ENCODE measurements at places on chromosomes 12 and 14.

GRCh38 chr14:35669782-35670181, 135.8 kb downstream of the INSM2 start:
- DNase-seq = no peak

DNA sequence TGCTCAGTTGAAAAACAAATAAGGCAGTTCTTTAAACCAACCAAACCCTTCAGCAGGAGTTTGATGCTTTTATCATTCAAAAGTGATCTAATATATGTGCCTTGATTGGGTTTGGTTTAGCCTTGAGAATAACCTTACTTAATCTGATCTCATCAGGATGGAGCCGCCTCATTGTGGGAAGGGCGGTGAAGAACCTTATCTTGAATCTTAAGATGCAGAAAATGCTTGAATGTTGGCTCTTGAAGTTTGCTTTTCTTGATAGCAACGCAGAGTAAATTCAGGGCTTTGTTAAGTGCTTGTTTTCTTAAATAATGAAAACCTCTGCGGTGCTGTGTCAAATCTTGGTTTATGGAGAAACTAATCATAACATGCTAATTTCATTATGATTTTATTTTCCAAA, 138.2 kb downstream of the MON2 start:
- no peak for DNase-seq

- no peak for DNase-seq
Observed at GRCh38 chr12:15757553-15758255, 31.5 kb downstream of the EPS8 start.

GRCh38 chr14:75295061-75295461, 16.4 kb downstream of the FOS start:
- DNase-seq = no peak

GRCh38 chr12:112020947-112021457, 7.8 kb downstream of the ERP29 start:
- DNase-seq = no peak

GRCh38 chr14:72625689-72626088, 268.2 kb downstream of the DPF3 start:
- DNase-seq = no peak

DNA sequence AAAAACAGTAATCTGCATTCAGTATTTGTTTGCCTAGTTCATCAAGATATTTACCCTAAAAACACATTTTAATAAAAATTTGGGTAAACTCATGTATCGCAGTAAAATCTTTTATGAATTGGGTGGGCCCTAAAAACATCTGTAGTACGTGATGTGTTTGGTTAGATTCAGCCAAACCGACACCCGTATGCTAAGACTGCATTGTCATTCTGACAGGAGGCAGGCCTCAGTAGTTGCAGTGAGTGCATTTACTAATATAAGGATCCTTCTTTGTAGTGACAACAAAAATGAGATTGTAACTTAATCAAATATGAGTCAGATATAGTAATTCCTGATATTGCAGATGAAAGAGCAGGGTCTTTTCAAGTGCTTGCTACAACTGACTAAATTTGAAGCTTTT, 191.8 kb downstream of the SLC16A7 start:
- DNase-seq = no peak

Data from activated gamma-delta T cell treated with Interleukin-2 at 50 U/mL for 16 hours (primary cell).